ENCODE measurements at places on chromosomes 3 and 15.

DNA sequence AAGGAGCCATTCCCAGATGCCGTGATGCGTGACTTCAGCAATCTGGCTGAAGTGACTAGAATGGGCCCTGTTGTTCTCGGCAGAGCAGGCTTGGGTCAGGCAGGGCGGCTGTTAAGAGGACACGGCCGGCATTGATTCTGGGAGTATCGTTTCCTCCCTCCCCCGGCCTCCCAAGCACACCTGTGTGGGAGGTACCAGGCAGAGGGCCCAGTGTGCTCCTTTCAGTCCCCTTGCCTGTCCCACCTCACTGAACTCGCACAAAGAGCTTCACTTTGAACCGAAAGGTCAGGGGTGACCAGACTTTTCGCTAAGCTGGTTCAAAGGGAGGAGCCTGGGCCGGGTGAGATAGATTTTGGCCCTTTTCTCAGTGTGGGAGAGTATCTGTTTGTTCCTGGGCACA, 92.7 kb downstream of the CEMIP start:
- no peak for DNase-seq

DNA sequence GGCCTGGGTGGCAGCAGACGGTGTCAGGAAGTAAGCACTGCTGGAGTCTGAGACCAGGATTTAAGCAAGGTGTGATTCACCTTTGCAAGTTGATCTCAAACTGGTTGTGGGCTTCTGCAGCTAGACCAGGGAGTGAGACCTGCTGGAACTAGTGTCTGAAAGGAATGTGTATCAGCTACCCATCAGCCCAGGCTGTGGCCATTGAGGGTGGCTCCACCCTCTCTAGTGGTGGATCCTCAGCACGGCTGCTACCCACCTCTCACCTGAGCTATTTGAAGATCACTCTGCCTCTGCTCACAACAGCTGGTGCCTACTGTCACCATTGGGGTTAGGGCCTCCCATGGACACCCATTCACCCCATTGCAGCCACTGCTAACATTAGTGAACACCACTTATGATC, 140.3 kb upstream of the DCBLD2 start:
- no peak for DNase-seq

DNA sequence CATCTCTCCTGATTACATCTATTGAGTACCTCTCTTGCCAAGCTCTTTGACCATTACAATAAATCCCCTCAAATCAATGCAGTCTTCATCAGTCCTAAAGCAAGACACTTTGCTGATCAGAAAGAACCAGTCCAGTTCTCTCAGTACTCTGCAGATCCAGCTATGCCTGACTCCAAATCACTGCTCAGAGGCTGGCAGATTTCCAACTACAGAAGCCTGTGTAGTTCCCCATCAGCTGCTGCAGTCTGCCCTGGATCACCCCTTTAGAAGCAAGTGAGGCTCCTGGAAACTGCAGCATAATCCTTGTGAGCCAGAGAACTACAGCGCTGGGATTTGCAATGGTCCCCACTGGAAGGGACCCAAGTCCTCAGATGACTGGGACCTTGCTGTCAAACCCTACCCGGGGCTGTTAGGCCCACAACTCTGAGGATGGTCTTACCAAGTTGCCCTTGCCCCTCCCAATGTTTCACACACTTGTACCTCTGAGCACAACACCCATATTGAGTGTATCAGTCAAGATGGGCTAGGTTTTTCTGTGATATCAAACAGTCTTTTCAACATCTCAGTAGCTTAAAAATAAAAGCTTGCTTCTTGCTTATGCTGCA, 81.9 kb upstream of the TOPAZ1 start:
- no peak for DNase-seq

- no peak for DNase-seq
These were observed 34.4 kb downstream of the PSMD6 start for GRCh38 chr3:63988943-63989342.

- DNase-seq, result no peak
These were observed 6.8 kb downstream of the CHRM5 start for GRCh38 chr15:33975022-33975565.

DNA sequence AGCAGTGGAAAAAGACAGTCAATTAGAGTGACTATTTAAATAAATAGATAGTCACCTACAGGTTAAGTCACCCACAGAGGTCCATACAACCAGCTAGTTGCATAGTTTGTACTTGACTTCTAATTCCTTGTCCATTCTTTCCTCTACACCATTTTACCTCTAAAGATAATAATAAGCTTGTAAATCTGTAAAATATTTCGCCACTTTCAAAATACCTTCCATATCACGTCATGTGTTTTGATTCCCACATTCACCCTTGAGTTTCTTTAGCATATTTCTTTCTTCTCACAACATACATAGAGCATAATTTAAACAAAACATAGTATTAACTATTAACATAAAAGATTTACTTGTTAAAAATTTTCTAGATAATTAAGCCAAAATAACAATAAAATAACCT, 689.6 kb downstream of the MECOM start:
- no peak for DNase-seq

- DNase-seq, result no peak
These were observed 6.1 kb upstream of the ABTB1 start for GRCh38 chr3:127666676-127667075.

GRCh38 chr3:107994956-107995715, 95.7 kb downstream of the CD47 start:
- no peak for DNase-seq

- no peak for DNase-seq
These were observed 7.7 kb downstream of the IGDCC4 start for GRCh38 chr15:65414841-65415621.

GRCh38 chr3:188001093-188001492, 152.9 kb upstream of the LPP start:
- no peak for DNase-seq

GRCh38 chr15:70112074-70112395, 14.3 kb upstream of the TLE3 start:
- no peak for DNase-seq

- DNase-seq, result no peak
These were observed 30.3 kb upstream of the ZBTB38 start for GRCh38 chr3:141337991-141338390.

DNA sequence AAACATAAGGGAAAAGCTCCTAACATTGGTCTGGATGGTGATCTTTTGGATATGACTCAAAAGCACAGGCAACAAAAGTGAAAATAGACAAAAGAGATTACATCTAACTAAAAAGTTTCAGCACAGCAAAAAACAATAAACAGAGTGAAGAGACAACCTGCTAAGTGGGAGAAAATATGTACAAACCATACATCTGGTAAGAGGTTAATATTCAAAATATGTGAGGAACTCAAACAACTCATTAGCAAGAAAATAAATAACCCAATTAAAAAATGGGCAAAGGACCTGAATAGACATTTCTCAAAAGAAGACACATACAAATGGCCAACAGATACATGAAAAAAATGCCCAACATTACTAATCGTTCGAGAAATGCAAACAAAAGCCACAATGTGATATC, 19.0 kb upstream of the NR1I2 start:
- DNase-seq, result no peak

- no peak for DNase-seq
These were observed 31.9 kb upstream of the TSC22D2 start for GRCh38 chr3:150376001-150376848.

DNA sequence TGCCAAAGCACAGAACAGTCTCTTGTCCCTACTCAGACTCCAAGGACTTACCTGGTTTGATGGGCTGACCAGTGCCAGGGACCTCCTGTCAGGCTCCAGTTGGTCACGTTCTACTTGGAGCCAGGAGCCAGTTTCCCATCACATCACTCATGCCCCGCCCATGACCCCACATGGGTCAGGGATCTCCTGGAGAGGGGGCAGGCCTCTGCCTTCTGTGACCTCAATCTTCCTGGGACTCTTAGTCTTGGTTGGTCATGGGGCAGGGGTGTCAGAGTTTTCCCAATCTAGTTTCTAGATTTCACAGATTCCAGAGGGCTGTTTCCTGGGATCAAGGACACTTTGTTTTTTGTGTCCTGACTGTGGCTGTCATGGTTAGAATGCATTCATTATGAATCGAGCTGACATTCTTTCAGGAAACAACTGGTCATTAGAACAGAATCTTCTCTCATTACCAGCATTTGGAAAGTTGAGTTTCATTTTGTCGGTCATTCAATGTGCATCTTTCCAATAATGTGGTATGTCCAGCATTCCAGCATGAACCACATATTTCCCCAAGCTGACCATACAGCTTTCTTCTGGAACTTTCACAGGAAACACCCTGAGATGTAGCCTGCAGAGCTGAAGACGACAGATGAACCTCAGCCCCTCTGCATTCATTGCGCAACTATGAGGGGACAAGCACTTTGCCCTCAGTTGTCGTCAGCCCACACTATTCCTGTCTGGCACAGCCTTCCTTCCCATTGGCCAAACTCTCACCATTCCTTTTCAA, 19.8 kb downstream of the CYP19A1 start:
- no peak for DNase-seq

DNA sequence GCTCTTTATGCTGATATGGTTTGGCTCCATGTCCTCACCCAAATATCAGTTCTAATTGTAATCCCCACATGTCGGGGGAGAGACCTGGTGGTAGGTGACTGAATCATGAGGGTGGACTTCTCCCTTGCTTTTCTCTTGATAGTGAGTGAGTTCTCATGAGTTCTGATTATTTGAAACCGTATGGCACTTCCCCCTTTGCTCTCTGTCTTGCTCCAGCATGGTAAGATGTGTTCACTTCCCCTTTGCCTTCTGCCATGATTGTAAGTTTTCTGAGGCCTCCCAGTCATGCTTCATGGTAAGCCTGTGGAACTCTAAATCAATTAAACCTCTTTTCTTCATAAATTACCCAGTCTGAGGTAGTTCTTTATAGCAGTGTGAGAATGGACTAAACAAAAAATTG, 107.6 kb downstream of the IMPG2 start:
- DNase-seq, result no peak

GRCh38 chr3:52046186-52046901, 10.0 kb downstream of the DUSP7 start:
- DNase-seq, result no peak

DNA sequence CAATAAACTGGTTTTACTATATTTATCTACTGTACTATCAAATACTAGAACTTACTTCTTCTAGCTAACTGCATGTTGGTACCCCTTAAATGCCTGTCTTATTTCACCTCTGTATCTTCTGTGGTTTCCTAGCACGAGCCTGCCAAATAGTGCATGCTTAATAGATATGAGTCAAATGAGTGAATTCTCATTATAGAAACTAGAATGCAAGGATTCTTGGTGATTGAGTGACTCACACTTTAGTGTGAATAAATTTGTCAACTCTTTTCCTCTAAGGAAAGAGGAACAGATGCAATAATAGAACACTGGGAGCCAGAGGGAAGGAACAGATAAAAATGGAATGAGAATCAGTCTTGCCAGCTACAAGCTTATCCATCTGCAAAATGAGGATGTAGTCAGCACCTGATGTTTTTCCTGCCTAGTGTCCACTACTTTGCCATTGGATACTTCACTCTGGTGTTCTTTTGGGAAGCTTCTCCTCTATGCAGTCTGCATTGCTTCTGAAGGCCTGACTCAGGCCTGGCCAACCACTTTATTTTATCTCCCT, 189.1 kb upstream of the CADPS start:
- DNase-seq, result no peak

DNA sequence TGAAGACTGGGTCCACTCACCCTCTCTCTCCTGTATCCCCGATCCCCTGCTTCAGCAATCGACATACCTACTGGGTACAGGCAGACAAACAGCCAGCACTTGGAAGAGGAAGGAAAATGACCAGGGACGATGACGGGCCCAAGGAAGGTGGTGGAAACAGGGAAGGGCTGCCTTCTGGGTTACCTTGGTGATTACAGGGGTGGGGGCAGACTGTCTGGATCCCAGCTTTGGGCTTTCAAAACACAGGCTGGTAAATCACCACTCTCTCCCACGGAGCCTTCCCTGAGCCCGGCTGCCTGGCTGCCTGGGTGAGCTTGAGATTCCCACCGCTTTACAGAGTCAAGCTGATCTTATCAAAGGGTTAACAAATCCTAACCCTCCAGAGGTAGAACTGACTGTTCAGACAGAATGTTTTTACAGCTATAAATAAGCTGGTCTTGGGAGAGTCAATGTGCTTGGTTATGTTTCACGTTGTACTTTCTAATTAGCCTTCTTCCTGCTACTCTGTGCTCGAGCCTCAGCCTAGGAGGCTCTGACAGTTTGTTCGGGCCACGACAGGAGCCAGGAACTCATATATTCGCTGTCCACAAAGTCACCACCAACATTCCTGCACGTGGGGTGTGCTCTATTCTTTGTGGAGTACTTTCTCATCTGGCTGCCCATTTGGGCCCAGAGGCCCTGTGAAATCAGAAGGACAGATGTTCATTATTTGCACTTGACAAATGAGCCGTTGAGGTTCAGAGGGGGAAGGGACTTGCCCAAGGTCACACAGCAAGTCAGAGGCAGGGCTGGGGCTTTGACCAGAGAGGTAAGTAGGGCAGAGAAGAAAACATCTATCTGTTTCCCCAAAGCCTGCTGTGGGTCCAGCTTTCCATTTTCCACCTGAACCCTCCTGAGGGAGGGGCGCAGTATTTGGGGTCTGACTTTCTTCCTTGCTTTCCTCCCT, 63.5 kb downstream of the FEM1B start:
- DNase-seq, result no peak

GRCh38 chr15:53296603-53297002, 462.9 kb downstream of the WDR72 start:
- no peak for DNase-seq

GRCh38 chr3:69821133-69821532, 81.9 kb downstream of the MITF start:
- no peak for DNase-seq

DNA sequence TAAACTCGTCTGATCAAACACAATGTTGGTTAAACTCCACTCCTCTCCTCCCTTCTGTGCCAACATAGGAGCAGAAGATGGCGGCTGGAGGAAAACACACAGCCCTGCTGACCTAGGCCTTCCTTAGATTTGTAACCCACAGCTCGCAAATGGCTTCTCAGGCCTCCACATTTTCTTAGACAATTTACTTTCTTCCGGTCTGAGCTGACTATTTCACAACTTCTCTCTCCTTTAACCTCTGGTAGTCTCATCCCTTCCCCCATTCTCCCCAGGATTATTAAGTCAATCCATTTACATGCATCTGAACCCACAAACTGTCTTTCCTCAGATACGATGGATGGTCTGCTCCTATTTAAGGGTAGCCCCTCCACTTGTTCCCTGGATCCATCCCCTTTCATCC, 25.7 kb upstream of the ULK4 start:
- DNase-seq, result no peak

- no peak for DNase-seq
These were observed 78.6 kb downstream of the PEX5L start for GRCh38 chr3:179958143-179958542.

DNA sequence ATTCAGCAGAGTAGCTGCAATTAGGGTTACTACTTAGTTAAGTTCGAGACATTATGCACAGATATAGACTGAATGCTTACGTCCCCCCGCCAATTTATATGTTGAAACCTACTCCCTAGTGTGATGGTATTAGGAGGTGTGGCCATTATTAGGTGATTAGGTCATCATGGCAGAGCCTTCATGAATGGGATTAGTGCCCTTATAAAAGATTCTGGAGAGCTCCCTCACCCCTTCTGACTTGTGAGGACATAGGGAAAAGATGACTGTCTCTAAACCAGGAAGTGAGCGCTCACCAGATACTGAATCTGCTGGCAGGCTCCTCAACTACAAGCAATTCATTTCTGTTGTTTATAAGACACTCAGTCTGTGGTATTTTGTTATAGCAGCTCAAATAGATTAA, 25.6 kb upstream of the TEX9 start:
- DNase-seq, result no peak
